ENCODE measurements at places on chromosomes 11 and 22.

DNA sequence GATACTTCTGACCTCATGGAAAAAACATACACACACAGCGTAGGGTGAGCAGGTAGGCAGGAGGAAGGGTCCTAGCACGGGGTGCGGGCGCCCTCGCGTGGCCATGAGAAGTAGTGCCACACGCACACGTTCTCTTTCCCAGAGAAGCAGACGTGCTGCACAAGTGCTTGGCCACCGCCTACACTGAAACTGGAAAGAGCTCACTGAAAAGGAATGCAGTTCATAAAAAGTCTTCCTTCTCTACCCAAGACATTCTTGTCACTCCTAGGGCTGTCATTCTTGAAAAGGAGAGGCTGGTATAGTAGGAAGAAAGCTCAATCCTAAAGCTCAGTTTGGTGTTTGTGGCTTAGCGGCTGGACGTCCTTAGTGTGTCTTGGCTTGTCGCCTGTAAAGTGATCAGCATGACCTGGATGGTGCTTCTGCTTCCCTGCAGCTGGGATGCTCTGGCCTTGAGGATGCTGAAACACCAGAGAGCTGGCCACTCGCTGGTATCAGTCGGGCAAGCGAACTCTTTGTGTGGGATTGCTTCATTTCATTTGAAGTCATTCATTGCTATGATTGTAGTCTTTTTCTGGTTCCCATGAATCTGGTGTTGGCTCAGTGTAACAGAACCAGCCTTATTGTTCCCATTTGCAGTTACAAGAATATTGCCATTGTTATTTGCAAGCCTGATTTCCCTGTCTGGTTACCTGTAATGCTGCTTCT is 303.8 kb downstream of the NTM start:
- DNase-seq, result peak; percentile 48

DNA sequence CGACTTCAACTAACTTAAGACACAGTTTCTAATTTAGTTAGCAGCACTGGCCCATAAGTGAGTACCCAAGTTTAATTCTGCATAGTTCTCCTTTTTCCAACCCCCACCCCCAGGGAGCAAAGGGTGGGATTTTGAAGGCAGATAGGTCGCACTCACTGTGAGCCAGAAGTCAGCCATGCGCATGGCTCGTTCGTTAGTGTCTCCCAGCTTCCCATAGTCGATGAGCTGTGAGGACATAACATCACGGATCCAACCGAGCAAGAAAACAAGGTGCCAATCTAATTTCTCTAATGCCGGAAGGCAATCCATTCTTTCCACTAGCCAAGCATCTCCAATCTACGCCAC is 577 bp downstream of the MRPL17 start:
- no peak for DNase-seq

- DNase-seq, result no peak
Measured at GRCh38 chr11:114438303-114438702, 964 bp upstream of the REXO2 start.

DNA sequence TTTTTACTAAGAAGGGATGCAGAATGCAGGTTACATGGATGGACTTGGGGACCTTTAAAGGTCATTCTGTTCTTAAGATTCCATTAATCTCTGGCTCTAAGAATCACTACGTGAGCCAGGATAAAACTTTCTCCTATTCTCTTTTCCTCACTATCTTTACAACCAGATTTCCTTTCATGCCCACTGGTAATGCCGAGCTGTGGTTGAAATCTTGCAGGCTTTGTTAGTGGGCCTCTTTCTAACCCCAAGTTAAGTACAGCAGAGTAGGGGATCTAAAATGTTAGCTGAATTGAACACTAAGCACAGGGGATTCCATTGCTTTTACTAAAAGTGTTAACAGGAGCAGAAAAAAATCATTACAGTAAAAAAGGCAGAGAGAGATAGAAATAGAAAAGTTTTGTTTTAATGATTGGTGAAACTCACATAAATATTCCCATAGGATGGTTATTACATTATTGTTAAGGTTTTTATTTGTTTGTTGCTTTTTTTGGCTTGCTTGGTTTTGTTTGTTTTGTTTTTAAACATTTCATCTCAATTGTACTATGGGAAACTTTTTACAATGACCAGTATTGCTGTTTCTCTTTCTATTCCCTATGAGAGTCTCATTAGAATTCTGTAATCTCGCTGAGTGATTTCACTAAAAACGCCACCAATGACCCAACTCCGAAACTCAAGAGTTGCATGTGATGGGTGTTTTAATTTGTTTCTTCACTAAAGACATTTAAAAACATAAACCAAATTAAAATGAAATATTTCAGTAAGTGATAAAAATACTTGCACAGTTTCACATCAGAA is 54.1 kb upstream of the HTATIP2 start:
- DNase-seq, result no peak

DNA sequence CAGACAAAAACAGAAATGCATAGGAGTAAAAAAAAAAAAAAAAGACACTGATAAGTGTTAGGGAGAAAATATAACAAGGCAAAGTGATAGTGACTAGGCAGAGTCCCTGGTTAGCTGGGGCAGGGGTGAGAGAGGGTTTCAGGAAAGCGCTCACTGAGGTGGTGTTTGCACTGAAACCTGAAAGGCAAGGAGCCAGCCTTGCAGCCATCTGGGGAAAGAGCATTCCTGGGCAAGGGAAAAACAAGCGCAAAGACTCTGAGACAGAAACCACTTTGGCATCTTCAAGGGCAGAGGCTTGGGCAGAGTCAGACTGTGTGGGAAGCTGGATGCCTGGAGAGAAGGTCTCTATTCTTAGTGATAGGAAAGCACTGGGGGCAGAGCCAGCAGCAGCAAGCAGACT is 14.5 kb downstream of the CLMP start:
- DNase-seq, result no peak

DNA sequence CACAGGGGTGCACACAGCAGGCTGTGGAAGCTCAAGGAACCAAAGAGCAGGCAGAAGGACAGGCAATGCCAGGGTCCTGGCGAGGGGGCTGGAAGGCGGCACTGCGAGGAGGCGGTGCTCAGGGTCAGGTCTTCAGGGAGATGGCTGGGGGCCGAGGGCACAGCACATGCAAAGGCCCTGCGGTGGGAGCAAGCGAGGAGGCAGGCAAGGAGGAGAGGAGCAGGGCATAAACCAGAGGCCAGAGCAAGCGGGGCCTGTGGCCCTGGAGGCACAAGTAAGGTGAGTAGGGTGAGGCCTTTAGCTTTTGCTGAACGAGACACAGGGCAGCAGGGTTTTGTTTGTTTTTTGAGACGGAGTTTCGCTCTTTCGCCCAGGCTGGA is 126.9 kb downstream of the ARHGAP8 start:
- no peak for DNase-seq

DNA sequence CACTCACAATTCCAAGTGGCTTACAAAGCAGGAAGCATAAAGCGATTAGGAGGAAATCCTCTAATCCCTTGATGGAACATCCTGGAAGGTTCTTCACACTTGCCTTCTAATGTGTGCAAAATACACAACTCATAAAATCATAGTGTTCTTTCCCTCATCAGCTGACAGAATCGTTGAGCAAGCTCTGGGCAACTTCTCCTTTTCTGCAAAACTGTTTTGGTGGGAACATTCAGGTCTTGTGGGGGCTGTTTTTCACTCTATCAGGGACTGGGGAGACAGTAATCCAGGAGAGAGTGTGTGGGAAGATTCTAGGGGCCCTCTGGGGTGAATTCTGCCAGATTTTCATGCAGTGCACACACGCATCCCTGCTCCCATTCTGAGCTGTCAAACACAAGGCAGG is 53.2 kb downstream of the IRAG1 start:
- DNase-seq, result no peak

DNA sequence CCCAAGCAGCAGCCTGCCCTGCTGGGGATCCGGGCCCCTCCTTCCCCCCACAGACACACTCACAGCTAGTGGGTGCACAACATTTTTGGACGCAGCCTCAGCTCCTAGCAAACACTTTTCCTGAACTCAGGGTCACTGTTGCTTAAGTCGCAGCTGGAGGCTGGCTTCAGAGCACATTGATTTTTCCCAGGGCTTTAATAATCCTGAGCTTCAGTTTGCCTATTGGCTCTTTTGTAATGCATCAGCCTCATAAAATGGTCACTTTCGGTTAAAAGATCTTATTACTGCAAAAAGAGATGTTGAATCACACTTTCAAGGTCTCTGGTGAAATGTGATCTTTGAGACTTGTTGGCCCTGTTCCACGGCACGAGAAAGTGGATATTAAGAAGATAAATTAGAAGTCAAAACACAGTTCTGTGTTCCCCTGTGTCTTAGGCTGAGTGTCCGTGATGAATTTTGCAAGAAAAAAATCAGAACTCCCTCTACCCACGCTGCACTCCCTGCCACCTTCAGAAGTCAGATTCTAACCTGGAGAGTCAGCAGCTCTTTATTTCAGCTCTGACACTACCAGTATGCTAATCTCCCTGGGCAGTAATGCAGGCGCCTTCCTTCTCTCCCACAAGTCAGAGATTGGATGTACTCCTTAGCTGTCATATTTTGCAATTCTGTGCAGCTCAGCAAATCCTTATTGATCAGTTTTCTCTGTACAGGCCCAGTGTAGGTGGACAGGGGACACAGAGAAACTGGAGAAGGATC is 158.2 kb upstream of the E2F8 start:
- DNase-seq, result no peak
